ENCODE measurements at places on chromosomes 3 and 15.

GRCh38 chr15:28208583-28208982 is 109.5 kb upstream of the OCA2 start:
- no peak for DNase-seq

DNA sequence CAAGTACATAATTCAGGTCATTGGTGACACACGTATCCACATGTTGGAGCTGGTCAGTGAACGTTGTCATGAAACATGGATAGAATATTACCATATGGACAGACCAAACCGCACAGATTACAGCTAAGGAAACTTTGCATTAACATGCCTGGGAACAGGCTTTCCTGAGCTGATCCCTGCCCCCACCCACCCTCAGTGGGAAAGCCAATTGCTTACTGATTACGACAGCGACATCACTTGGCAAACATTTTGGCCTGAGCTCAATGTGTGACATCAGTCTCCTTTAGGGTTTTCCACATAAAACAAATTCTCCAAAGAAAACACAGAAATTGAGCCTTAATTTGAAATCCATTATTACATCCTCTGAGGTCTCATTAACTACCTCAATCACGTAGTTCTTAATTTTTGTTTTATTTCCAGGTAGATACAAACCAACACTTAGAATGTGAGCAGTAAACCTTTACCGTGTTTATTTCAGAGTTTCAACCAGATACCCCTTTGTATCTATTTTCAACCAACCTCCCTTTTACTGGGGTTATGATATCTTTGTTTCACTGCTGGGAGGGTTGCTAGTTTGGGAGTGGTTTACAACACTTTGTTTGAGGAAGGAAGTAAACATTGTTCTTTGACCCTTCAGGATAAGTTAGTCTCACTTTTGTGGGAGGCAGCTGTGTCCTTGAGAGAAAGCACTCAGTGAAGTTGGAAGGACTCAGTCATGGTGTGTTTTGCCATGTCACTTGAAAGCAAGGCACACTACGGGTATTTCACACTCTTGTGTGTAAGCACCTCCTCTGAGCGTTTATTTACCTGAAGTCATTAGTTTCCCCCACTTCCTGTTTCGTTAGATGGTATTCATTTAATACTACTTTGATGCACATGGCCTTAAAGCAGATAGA is 103.1 kb downstream of the CMSS1 start:
- DNase-seq: no peak

DNA sequence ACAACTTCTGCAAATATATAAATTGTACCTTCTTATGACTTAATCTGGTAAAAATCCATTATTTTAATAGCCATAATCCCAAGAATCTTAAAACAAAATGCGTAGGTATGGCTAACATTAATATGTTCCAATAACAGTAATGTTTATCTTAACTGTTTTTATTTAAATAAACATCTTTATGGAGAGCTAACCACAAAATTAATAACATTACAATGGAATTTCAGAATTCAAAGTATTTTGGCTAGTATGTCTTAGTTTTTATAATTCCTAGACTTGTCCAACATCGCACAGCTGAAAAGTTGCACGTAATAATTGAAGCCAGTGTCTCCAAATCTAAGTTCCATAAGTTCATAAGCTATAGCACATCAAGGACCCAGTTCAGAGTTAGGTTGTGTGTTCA is 47.6 kb downstream of the ANKRD28 start:
- DNase-seq: no peak

GRCh38 chr3:129417326-129417725 is 11.1 kb downstream of the EFCAB12 start:
- no peak for DNase-seq

- no peak for DNase-seq
Observed at GRCh38 chr3:186359078-186359477, 3.0 kb downstream of the DGKG start.

GRCh38 chr3:142787719-142788118 is 63.9 kb downstream of the TRPC1 start:
- DNase-seq: no peak

GRCh38 chr15:27410996-27411605 is 440.1 kb downstream of the GABRG3 start:
- DNase-seq: no peak

- no peak for DNase-seq
Observed at GRCh38 chr3:14403619-14404155, 1.3 kb downstream of the SLC6A6 start.

DNA sequence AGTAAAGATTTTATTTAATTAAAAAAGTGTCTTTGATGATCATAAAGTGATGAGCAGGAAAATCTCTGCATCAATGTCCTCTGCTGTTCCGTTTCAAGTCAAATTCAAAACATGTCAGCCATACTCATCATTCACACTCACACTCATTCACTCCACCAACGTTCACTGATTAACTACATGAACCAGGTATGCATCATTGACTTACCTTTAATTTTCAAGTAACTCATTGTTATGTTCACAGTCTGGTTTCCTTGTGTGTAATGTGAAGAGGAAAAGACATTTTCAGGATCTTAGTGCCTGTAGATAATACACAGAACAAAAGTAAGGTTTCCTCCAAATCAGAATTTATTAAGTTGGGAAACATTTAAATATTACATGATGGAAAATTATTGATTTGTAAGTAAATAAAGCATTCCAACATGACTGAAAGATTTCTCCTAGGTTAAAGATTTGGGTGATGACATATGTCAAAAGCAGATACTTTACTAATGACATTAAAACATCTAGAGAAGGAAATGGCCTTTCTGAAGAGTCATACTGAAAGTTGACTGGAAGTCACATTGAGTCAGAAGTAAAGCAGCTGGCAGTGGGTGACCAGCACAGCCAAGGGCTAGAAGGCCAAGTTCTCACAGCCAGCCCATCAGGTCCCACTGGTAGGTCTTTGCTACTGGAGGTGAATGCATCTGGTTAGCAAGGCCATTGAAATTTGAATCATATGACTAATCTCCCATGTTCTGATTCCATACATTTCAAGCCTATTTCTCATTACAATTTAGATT is 251.9 kb downstream of the CDIN1 start:
- no peak for DNase-seq

GRCh38 chr15:84699538-84700191 is 16.3 kb downstream of the SEC11A start:
- DNase-seq: no peak

DNA sequence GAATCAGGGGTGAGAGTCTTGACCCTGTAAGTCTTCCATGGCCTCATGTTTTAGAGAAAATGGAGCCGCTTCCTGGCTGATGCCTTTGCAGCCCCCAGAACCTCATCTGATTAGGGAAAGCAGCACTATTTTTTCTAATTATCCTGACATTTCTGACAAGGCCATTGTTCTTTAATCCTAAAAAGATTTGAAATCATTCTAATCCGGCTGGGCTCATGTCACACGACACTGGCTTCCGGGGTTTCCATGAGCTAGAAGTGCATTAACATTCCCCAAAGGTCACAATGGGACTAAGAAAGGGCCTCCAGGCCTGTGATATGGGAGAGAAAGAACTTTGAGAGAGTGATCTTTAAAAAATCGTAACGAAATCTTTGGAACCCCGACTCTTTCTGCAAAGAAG is 33.1 kb downstream of the RBP2 start:
- no peak for DNase-seq

DNA sequence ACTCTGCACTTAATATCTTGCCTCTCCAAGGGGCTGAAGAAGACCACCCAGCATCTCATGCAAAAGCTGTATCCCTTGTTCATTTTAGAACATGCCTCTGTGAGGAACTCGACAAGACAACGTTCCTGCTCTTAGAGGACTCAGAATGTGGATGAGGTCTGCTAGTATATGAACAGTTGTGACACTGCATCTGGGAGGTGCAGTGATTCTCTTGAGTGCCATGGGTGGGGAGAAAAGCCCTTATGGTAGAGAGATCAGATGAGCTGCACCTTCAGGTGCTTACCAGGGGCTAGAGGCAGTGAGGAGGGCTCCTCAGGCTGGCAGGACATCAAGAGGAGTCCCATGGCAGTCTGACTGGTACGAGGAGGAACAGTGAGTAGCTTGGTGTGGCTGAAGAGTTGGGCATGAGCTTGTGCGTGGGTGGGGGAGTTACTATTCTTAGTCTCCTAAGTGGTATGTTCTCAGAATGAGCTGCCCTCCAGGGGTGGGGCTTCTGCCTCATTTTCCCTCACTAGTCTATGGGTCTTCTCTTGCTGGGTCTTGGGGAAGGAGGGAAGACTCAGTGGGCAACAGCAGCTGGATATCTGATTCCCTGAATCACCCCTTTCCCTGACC is 56.7 kb upstream of the ATP2B2 start:
- DNase-seq: no peak

DNA sequence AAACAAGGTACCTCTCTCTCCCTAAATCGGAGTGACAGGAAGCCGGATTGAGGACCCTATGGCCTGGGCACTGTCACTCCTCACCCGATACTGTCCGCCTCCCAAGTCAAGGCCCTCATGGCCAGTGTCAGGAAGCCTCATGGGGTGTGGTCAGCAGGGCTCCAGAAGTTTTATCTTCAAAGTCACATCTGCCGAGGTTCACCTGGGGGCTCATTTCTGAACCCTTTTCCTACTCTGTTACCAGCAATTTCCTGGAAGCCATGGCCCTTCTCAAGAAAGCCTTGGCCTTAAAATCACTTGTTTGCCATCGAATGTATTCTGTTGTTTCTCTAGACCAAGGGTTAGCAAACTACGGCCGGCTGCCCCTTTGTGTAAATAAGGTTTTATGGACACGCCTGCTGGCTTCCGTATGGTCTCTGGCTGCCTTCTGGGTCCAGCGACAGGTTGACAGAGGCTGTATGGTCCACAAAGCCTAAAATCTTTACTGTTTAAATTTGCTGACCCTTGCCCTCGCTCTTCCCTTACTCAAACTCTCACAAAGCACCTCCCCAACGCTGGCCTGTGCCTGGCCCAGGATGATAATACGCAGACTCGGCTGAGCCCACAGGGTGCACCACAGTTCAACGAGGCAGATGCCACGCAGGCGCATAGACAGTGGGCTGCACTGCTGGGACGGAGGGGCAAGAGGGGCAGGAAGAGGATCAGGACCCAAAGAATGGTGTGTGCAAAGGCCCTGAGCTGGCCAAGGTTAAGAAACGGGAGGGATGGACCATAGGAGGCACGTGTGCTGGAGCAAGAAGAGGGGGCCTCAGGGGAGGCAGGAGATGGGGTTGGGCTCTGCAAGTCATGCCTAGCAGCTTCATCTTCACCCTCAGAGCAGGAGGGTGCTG is 24.7 kb upstream of the DUSP7 start:
- no peak for DNase-seq

GRCh38 chr3:115685097-115685496 is 61.8 kb downstream of the GAP43 start:
- no peak for DNase-seq

GRCh38 chr15:68303560-68304436 is 26.3 kb downstream of the FEM1B start:
- no peak for DNase-seq

DNA sequence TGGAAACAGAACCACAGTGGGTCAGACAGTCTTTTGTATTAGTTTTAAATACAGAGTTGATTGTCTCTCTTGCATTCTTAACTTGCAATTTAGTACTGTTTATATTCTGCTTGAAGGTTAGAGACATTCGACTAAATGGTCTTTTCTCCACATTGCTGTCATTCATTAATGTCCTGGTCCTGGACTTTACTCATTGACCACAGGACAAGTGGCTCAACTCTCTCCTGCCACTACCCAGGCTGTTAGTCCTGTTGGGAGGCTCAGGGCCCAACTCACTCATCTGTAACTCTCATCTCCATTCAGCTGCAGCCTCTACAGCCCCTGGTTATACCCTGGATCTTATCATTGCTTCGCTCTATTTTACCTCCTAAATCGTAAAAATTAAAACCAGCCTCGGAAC is 427.4 kb downstream of the LPP start:
- no peak for DNase-seq

DNA sequence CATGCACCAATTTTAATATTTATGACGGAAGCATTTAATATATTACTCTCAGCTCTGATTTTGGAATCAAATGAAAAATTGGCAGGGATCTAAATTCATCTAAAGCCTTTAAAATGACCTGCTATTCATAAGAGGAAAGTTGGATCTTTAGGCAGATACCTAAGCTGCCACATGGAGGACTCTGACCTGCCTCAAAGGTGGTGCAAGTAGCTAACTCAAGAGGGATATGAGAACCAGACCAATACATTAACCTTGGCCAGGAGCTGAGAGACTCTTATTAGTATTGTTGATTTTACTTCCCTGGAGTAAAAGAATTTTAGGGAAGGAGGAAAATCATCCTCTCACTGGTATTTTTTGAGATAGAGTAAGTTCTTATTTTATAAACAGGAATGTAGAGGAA is 17.7 kb downstream of the ZNF654 start:
- no peak for DNase-seq

DNA sequence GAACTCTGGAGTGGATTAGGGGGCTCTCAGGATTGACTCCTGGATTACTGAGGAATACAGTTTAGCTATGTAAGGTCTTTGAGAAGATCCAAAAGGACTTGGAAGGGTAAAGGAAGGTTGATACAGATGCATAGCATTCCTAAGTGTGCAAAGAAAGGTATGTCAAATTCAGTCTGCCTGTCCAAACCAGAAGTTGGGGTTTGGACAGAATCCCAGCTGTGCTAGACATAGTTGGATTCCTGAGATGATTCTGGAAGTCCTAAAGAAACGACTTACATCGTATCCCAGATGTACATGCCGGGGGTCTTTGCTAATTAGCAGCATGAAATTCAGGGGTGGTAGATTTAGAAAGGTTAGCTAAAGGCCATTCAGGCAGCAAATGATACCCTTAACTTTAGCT is 97.7 kb upstream of the TSPAN3 start:
- DNase-seq: no peak

- no peak for DNase-seq
Observed at GRCh38 chr15:80783260-80783659, 4.1 kb downstream of the CEMIP start.

DNA sequence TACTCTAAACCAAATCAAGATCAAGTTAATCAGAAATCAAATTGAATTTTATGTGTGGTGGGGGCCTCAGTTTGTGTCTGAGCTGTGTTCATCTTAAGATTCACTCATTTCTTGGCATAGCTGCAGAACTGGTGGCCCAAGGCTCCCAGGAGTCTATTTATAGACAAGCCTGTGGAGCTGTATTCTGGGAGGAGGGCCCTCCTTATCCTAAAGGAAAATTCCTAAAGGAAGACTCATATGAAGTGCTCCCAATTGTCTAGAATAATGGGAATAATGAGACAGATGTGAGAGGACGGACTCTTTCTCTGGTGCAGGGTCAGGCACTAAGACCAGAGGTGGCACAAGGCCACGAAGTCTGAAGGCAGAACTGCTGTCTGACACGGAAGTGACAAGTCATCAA is 38.9 kb downstream of the C3orf85 start:
- no peak for DNase-seq

GRCh38 chr3:107263269-107264021 is 113.8 kb upstream of the CCDC54 start:
- DNase-seq: no peak

DNA sequence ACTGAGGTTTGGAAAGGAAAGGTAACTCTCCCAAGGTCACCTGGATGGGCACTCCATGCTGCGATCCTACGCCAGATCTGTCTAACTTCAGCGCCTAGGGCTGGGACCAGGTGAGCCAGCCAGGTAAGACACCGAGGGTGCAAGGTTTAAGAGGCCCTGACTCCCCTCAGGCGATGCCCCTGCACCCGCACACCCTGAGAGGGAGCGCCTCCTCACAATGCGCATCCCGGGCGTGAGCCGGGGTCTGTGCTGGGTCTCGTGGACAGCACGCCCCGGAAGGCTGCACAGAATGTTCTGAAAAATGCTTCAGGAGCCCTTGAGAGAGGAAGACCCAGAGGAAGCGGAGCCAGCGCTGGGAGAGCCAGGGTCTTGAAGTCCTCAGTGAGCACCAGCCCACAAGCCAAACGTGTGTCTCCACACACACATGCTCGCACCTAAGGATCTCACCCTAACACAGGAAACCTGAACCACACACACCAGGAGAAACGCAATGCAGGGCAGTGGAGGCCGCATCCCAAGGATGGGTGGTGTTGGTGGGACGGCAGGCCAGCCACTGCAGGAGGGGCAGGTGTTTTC is 142.0 kb downstream of the ADAMTS17 start:
- no peak for DNase-seq

Measured in activated gamma-delta T cell treated with anti-CD3 and anti-CD28 coated beads, Interleukin-2, amount 50 U/mL, for 16 hours (primary cell).